ENCODE measurements at places on chromosomes 5 and 9.

DNA sequence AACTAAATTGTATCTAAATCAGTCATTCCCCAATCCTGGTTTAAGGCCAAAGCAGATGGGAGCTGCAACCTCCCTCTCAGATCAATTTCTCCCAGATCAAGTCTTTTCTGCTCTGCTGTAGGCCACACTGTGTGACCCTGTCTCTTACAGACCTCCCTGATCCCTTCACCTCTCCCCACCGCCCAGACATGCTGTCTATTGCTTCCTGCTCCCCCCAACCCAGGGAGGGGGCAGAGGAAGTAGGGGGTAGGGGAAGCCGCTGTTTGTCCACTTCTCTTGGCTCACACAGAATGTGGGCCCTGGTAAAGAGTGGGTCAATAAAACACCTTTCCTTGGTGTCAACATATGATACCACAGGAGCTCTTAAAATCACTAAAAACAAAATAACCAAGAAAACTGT lies 226.3 kb downstream of the ENC1 start:
- DNase-seq = no peak

DNA sequence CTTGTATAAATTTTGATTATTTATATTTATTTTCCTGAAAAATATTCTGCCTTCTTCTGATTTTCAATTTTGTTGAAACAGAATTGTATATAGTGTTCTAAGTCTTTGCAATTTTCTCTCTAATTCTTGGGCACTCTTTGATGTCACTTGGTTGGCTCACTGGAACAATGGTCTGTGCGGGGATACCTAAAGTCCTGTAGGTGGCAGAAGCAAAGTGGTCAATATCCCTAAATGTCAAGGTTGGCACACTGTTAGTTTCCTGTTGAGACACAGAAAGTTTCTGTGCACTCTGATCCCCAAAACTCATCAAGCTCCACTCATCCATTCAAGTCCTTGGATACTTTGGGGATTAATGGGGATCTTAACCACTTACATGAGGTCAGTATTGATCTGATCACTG lies 480.8 kb upstream of the CCNG1 start:
- no peak for DNase-seq

DNA sequence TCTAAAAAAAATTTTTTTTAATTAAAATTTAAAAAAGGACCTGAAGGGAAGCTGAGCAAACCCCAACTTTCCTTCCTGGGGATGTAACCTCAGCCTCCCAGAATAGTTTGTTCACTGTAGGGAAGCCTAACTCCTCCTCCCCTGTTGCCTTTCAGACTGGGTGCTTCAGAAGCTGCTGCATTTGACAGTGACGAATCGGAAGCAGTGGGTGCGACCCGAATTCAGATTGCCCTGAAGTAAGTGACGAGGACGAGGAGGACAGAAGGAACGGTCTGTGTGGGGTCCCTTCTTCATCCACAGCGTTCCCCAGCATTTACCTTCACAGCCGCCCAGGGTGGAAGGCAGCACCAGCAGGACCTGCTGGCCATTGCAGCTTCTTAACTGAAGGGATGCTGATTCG lies 57.7 kb upstream of the RARS1 start:
- DNase-seq = no peak

DNA sequence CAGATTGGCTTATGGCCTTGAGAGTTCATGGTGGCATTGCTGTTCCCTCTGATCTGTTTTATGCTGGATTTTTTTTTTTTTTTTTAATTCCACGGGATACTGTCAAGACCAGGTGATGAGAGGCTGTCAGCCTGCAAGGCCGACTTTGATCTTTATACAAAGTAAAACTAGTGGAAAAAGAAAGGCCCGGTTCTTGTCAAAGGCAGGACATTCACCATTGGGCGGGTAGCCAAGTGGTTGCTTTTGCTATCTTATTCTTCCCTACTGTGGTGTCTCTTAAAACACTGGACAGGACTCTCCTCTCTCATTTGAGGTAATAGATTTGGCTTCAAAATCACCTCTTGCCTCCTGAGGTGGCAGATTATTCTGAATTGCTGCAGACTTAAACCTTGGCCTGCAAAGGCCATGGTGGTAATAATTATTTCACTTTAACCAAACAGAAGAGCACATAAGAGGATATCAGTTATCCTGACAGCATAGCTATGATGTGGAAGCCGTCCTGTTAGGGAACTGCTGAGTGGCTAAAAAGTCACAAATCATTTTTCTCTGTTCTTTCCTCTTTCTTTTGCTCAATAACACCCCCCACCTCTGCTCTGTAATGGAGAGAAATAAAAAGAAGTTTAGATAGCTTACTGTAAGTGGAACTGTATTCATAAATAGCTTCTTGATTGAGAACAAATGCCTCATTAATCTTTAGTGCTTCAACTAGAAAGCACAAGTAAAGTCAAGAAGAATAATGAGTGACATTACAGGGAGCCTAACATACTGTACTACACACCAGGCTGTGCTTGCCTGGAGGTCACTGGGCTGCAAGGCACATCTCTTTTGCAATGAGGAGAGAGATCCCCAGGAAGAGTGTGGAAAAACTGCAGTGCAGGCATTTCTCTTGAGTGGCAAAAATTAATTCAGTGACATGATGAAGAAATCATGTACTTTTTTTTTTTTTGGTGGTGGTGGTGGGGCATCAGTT lies 275.6 kb downstream of the KDM4C start:
- no peak for DNase-seq

DNA sequence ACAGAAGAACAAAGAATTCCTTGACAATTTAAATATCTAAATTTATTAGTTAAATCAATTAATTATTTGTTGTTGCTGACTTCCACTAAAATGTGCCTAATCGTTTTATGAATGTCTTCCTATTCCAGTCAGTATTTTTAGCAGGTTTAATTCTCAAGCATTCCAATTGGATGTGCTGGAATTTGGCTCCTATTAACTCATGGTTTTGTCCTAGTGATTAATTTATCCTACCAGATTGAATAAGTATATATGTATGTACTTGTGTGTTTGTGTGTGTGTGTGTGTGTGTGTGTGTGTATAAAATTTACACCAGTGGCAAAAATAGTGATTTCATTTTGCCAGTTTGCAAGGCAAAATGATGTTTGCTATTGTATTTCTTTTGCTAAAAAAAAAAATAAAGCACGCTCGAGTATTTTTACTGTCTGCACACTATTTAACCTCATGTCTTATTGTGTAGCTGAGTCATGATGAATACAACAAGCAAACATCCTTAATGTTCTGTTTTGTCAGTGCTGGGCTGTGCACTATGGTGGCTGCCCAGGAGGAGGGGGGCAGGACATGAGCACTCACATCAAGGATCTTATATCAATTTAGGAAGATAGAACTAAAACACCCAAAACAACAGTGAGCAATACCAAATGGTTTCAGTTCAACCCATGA lies 375.5 kb downstream of the PDE4D start:
- DNase-seq = no peak

GRCh38 chr5:169290895-169291294 lies 10.0 kb downstream of the SLIT3 start:
- no peak for DNase-seq

DNA sequence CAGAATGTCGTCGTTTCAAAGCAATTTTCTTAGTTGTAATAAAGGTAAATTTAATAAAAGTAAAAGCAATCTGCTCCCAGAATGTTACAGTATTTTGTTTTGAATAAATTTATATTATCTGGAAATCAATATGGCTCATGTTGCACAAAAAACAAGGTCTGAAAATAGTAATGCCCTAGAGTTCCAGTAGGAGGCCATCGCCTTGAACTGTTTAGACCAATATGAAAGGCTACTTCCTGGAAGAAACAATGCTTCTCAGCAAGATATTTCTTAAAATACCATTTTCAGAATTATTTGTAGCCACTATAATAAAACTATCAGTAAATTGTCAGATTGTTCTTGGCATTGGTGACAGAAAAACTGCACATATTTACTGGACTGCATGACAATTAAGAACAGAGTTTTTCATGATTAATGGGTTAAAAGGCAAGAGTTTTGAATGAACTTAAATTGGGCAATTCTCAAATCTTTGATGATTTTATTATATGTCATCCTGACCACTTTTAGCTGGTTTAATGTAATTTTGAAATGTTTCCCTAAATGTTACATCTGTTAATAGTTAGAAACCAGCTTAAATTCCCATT lies 153.2 kb downstream of the COMMD10 start:
- no peak for DNase-seq

DNA sequence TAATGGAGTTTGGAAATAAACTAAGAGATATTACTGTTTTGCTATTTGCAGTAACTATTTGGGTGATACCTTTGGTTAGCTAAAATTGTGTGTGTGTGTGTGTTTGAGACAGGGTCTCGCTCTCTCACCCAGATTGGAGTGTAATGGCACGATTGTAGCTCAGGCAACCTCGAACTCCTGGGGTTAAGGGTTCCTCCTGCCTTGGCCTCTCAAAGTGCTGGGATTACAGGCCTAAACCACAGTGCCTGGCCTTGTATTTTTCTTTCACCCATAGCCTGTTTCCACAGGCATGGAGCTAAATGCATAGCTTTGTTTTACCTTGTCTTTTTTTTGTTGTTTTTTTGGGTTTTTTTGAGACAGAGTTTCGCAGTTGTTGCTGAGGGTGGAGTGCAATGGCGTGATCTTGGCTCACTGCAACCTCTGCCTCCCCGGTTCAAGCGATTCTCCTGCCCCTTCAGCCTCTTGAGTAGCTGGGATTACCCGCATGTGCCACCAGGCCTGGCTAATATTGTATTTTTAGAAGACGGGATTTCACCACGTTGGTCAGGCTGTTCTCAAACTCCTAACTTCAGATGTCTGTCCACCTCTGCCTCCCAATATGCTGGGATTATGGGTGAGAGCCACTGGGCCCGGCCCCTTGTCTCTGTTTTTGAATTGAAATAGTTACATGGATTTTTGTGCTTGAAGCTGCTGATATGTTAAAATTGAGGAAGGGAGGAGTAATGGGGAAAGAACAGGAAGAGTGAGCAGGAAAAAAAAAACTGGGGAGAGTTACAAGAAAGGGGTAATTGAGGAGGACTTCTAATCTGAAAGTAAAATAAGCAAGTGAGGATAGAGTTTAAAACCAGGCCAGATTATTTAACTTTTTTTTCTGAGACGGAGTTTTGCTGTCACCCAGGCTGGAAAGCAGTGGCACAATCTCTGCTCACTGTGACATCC lies 5.7 kb downstream of the GPBP1 start:
- DNase-seq = no peak

- no peak for DNase-seq
These were observed 63.7 kb downstream of the CXXC5 start for GRCh38 chr5:139711906-139712224.

DNA sequence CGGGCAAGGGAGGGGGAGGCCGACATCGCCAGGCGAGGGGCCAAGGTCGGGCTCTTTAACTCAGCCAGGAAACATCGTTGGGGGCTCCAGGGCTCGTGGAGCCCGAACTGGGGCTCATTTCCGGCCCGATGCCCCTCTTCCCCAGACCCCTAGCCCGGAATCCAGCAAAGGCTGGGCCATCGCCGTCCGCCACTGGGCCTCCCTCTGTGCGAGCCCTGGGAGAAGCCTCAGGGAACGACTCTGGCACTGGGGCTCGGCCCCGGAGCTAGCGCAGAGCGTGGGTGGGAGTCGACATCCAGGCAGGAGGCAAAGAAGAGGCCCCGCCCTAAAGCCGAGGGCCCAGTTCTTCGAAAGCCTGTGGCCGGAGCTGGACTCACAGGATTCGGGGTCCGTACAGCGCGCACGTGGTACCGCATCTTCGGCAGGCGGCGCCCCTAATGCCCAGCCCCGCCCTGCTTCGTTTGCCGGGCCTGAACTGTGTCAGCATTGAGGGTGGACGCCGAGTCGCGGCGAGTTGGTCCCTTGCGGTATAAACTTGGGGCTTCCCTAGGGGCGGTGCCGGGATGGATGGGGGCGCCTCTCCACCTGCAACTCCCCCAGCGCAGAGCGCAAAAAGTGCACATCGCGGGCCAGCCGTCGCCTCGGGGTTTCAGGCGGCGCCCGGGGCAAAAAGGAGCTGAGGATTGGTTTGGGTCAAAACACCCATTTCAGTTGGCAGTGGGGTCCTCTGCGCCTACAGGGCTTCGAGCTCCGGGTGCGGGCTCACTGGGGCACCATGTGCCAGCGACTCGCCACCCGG lies 3.6 kb upstream of the PAX5 start:
- no peak for DNase-seq

DNA sequence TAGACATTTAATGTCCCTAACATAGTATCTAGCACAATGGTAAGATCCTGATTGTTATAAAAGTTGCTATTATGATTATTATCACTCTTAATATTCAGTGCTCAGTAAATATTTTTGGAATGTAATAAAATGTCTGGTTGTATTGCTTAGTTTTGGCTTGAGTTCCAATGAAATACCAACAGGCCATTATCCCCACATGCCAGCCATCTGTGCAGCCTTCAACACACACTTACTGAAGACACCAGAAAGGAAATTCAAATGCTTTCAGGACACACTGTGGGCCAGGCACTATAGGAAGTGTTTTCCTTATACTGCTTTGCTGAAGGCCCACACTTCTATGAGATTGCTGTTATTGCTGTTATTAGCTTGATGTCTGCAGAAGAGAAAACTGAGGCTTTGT lies 157.5 kb downstream of the TRIM32 start:
- DNase-seq = no peak

GRCh38 chr5:54296386-54296785 lies 14.0 kb downstream of the ARL15 start:
- DNase-seq = peak; percentile 95

DNA sequence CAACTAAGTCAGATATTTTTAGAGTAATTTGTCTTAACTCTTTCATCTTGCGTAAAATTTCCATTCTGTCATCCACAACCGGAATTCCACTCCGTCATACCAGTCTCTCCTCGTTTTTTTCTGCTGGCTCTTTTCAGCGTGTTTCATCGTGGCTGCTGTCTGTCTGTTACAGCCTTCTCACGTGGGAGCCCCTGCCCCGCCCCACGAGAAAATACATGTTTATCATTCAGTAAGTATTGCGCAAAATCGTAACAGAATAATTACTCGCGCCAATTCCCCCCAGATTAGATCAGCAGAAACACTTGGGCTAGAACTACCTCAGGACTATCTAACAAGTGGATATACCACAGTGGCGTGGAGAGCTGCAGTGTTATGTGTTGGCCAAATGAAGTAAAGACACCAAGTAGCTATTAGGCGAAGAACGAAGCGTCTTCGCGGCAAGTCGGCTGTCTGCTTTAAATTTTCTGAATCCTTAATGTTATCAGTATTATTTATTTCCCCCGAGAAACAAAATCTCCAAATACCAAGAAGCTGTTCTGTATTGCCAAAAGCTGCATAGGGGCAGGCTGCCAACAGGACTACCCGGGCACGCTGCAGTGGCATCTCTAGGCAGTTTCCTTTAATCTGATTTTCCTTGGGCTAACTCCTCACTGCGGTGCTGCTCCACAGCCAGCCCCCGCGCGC lies 566 bp upstream of the FOCAD start:
- DNase-seq = no peak

DNA sequence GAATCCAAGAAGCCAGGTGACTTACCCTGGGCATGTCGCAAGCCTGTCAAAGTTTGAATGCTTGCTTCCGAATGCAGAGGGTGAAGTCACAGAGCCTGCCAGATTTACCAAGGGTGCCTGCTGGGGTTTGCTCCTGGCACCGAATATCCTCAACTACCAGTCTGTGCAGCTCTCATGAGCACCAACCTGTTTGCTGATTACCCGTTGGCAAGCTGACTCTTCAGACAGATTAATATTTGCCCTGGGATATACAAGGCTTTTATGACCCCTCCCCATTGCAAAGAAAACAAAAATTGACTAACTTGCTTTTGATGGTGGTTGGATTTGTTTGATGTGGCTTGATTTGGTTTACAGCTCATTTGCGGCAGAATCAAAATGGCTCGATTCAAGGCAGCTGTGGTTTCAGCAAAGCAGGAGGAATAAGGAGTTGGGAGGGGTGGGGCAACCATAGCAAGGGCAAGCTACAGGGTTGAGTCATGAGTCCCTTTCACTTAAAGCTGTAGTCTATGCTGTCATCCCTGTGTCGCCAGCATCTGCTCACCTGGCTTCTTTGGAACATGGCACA lies 82.3 kb upstream of the AGXT2 start:
- peak; percentile 63 for DNase-seq
